Ecto neural progenitor cell (in vitro differentiated cells): ENCODE measurements at places on chromosomes 7 and 10.

DNA sequence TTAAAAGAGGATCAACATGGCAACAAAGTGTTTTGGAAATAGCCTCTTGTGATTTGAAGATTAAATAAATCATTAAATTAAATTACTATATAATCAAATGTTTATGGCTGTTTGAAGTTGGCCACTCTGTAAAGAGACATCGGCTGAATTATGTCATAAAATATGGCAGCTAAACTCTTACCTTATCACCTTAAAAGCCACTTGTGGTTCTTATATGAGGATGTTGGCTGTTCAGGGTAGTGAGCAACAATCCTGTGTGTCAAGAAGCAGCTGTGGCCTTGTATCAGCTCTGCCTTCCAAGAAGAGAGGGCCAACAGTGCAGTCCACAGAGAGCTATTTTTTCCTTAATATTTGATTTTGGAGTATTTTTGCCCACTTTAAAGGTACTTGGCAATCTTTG, 113.4 kb upstream of the CDK6 start:
- DNase-seq, result no peak

GRCh38 chr7:95686109-95686508, 86.2 kb upstream of the DYNC1I1 start:
- DNase-seq, result no peak

DNA sequence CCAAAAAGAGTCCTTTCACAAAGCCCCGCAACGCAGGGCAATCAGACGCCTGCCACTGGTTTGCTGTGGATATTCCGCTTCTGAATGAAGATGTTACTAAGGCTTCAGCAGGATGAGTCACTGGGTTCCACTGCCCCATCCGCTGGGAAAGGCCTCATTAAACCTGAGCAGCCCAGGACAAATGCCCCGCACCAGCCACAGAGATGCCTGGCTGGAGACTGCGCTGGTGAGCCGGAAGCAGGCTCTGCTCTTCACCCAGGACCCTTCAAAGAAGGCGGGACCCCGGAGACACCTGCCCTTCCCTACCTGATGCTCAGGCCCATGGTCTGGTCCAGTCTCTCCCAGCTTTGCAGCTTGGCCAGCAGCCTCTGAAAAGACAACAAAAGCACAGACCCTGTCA, 19.8 kb downstream of the MAD1L1 start:
- no peak for DNase-seq

DNA sequence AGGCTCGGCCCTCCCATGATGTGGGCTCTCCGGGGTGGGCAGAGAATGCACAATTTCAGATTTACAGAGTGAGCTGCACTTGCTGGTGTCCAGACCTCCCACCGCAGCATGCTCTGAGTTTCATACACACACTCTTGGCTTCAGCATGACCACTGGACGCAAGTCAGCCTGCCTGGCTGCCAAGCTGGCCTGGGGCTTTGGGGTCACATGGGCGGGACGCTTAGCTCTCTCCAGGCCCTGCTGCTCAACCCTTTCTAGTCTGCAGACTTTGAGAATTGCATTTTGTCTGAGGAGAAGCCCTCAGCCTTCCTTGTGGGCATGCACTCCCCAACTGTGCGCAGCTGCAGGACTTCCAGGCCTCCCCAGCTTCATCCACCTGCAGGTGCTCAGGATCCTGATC, 5.7 kb downstream of the CYP2E1 start:
- no peak for DNase-seq

DNA sequence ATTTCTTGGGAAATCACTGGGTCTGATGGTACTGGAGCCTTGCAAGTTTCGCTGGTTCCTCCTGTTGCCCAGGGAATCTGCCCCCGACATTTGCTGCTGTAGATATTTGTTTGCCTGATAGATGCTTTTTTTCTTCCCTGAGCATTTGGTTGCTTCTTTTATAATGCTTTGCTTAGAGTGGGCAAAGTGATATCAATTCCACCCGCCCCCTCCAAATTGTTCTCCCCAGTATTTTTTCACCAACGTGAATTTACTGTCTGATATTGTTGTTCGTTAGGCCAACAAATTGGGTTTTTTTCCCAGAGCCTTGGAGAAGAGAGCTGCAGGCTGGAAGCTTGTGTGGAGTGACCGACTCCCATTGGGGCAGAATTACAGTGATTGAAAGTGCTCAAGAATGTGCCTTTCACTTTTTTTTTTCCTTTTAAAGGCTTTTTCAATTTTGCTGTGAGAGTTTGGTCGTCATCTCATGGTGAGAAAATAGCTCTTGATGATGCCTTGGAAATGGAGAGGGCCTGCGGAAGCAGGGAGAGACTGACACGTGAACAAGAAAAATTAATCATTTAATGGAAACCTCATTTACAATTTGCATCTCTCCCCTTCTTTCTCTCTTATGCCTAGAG, 2.5 kb downstream of the GRK5 start:
- no peak for DNase-seq

DNA sequence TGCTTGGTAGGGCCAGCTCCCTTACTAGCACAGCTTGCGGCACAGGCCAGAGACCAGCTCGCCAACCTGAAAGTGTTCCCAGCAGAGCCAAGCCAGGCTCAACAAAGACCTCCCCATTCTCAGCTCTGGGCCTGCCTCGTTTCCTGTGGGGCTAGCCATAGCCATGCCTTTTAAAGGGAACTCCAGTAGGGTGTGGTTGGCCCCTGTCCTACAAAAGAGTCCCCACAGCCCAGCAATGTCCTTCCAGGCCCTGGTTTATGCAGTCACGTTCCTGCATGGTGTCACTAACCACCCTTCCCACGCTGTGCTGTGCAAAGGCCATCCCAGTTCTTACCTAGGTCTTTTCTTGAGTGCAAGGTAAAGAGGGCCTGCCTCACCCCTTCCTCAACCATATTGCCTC, 87.8 kb upstream of the LRRC4 start:
- no peak for DNase-seq

GRCh38 chr7:132355048-132355447, 221.2 kb downstream of the PLXNA4 start:
- no peak for DNase-seq

DNA sequence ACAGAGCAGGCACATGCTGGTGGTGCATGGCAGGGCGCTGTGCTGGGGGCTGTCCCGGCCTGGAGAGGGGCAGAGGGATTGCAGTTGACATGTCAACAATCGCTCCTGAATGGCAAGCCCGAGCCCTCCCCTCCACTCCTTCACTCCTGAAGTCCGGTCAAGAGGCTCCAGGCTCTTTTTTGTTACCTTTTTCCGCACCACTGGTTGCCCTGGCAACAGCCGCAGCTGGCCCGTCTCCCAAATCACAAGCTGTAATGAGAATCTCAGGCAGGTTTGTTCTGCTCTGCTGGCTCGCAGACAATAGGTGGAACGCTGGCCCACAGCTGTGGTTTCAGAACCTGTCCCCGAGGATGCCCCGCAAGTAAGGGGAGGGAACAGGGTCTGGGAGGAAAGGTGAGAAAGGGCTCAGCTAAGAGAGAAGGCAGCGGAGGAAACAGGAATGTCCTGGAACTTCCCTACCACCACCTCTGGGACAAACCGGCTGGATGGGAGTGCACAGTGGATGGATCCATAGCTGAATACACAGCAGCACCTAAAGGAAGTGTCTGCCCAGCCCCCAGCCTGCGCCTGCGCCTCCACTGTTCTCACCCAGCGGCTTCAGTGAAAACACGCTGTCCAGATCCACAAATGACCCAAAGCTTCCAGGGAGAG, 58.9 kb downstream of the CALML3 start:
- peak; percentile 87 for DNase-seq

GRCh38 chr7:150686030-150686631, 625 bp downstream of the GIMAP2 start:
- DNase-seq, result no peak

GRCh38 chr10:119754936-119755335, 29.1 kb downstream of the INPP5F start:
- DNase-seq, result no peak

DNA sequence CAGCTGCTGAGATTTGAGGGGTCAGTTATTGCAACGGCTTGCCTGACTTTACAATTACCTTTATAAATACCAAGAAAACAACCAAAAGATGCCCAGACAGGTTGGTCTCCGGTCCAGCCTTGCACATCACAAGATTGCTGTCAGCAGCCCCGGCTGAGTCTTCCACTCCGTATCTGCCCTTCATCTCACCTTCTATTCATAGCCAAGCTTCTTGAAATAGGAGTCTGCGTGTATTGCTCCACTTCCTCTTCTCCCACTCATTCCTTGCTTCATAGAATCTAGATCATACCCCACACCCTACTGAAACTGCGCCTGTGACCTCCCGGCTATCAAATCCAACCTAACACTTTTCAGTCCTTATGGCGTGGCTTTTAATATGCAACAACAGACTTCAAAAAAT, 31.1 kb upstream of the USP6NL start:
- no peak for DNase-seq

DNA sequence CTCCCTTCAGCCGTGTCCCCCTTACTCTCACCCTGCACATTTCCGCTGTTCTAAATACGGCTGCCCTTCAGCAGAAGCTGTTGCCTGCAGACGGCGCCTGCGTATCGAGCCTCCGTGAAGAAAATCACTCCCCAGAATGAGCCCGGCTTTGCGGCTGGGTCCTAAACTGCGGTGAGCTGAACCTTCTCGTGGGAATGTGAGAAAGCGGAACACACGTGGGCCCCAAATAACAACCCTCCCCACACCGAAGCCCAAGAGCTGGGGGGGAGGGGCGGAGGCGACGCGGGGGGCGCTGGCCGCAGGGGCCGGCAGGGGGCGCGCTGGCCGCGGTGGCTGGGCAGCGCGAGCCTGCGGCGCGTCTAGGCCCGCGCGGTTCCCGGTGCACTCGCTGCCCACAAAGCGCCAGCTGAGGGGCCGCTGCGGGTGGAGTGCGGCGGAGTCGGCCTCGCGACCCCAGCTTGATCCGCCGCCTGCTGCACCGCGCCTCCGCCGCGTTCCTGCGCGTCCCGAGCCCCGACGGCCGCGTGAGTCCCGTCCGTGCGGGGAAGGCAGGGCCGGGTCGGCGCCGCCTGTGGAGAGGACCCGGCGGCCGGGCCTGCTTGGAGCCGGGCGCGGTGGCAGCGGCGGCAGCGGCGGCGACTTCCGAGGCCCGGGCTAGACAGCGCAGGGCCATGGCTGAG, at the start of gene ZNF398:
Gene ZNF398, plus strand, starts transcription at position 382 of the 680 bp plus-strand sequence. Its CDS starts 290 bp downstream, at position 672.
- peak; percentile 88 for DNase-seq

DNA sequence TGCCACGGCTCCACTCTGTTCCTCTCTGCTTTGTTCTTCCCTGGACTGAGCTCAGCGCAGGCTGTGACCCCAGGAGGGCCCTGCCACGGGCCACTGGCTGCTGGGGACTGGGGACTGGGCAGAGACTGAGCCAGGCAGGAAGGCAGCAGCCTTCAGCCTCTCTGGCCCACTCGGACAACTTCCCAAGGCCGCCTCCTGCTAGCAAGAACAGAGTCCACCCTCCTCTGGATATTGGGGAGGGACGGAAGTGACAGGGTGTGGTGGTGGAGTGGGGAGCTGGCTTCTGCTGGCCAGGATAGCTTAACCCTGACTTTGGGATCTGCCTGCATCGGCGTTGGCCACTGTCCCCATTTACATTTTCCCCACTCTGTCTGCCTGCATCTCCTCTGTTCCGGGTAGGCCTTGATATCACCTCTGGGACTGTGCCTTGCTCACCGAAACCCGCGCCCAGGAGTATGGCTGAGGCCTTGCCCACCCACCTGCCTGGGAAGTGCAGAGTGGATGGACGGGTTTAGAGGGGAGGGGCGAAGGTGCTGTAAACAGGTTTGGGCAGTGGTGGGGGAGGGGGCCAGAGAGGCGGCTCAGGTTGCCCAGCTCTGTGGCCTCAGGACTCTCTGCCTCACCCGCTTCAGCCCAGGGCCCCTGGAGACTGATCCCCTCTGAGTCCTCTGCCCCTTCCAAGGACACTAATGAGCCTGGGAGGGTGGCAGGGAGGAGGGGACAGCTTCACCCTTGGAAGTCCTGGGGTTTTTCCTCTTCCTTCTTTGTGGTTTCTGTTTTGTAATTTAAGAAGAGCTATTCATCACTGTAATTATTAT, 1.2 kb downstream of the CLDN4 start:
- peak; percentile 66 for DNase-seq

DNA sequence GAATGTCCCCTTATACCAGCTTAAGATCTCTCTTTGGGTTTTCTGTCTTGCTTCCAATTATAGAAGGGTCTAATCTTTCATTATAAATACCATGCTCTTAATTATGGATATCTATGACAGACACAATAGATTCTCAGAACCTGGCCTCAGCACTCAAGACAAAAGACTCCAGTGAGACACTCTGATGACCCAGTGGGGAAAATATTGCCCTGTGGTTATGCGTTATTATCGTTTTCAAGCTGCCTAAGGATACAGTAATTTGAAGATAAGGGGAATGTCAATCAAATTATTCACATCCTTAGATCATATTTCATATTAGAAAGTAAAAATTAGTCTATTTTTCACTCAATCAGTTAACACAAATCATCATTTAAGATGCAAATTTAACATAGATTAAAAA, 748.8 kb downstream of the XPNPEP1 start:
- no peak for DNase-seq

- DNase-seq, result no peak
These were observed 215.7 kb upstream of the CDC14C start for GRCh38 chr7:48708635-48709034.

- no peak for DNase-seq
These were observed 89.9 kb upstream of the PPP1R3A start for GRCh38 chr7:114008696-114009095.

GRCh38 chr10:22148961-22149360, 68.9 kb downstream of the EBLN1 start:
- no peak for DNase-seq

- DNase-seq, result no peak
These were observed 87.0 kb downstream of the ALOX5 start for GRCh38 chr10:45461034-45461433.

- DNase-seq, result no peak
These were observed 808.8 kb downstream of the GRM8 start for GRCh38 chr7:126443951-126444350.

GRCh38 chr10:9733766-9734165, 1283.9 kb upstream of the CELF2 start:
- no peak for DNase-seq

DNA sequence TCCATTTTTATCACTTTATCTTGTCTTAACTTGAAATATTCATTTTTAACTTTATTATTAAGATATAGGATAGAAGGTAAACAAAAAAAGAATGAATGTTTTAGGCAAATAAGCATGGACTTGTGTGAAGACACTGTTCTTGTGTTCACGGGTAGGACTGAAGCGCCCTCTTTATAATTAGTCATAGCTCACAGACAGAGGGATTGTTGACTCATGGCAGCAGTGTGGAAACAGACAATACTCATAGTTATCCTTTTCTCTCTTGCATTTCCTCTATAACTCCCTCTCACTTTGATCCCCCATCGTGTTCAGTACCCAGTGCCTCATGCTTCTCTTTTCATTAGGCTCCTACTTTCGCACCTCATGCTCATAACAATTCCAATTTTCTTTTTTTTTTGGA, 731.8 kb downstream of the PHTF2 start:
- DNase-seq, result no peak

- no peak for DNase-seq
These were observed 22.7 kb downstream of the INPP5A start for GRCh38 chr10:132560241-132560731.
